H4 (cell line): ENCODE measurements at places on chromosomes 12 and 14. TPM values are rescaled to one million over a fixed set of nuclear protein-coding genes. Genes with fewer than 3 reads are reported as not detected.

- no peak for DNase-seq
Observed at GRCh38 chr12:65004270-65004669, 116.8 kb downstream of the WIF1 start.

DNA sequence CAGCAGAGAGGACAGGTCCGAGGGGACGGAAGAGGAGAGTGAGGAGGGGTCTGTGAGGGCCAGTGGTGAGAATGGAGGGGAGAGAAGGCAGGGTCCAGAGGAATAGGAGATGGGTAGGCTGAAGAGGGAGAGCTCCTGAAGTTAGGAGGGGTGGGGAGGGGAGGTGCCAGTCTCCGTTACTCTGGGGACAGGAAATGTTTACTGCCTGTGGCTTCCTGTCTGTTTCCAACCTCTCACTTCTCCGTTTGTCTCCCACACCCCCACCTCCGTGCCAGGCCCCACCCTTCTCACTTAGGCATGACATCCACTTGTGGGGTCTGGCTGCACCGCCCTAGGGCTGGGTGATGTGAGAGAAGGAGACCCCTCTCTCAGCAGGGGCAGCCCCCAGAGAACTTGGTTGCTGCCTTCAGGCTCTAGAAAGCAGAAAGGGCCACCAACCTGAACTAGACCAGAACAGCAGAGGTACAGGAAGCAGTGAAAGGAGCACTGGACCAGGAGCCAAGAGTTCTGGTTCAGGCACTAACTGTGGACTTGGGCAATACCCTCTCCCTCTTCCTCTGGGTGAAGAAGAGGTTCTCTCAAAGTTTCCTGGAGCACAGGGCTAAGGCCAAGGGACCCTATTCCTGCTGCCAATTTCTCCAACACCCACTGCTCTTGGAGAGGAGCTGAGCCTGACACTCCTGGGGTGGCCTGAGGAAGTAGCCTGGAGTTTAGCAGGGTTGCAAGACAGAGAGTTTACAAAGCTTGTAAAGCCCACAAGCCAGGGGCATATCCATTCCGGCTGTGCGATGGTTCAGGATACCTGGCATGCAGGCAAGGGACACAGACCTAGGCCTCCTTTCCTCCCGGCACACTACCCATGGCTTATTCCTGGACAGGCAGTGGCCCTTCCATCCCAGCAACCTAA lies 5.5 kb downstream of the ITGA5 start:
- peak; percentile 36 for DNase-seq

GRCh38 chr12:130514149-130514551 lies 176.5 kb downstream of the PIWIL1 start:
- DNase-seq = peak; percentile 12

DNA sequence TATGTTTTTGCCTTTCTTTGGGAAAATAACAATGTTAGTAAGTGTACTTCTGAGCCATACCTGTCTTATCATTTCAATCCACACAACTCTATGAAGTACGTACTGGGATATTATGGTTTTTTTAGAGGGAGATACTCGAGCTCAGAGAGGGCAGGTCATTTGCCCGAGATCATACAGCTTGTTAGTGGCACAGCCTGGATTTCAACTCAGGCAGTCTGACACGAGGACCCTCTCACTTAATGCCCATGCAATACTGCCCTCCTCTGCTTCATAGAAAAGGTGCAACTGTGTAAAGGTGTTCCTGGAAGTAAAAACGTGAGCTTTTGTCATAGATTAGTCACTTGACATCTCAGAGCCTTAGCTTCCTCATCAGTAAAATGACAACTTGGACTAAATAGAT lies 128.0 kb downstream of the NDUFA12 start:
- peak; percentile 58 for DNase-seq

GRCh38 chr12:27334042-27334720 lies 1.5 kb downstream of the BMAL2 start:
- no peak for DNase-seq

DNA sequence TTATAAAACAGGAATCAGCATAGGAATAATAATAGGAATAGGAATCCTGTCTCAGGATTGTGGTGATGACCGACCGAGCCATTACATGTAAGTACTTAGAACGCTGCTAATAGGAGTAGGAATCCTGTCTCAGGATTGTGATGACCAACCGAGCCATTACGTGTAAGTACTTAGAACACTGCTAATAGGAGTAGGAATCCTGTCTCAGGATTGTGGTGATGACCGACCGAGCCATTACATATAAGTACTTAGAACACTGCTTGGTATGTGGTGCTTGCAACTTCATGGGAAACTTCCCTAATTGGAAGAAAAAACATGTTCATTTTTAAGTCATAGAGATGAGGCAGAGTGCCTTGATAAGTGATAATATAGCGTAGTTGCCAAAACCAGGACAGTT lies 30.0 kb downstream of the ELK3 start:
- DNase-seq = no peak

- DNase-seq = no peak
Observed at GRCh38 chr12:9940375-9940774, 8.2 kb upstream of the CLEC2A start.

- DNase-seq = no peak
Observed at GRCh38 chr12:3604748-3605586, 114.0 kb downstream of the PRMT8 start.

- peak; percentile 77 for DNase-seq
Observed at GRCh38 chr14:69460093-69460701, 24.3 kb upstream of the PLEKHD1 start.

DNA sequence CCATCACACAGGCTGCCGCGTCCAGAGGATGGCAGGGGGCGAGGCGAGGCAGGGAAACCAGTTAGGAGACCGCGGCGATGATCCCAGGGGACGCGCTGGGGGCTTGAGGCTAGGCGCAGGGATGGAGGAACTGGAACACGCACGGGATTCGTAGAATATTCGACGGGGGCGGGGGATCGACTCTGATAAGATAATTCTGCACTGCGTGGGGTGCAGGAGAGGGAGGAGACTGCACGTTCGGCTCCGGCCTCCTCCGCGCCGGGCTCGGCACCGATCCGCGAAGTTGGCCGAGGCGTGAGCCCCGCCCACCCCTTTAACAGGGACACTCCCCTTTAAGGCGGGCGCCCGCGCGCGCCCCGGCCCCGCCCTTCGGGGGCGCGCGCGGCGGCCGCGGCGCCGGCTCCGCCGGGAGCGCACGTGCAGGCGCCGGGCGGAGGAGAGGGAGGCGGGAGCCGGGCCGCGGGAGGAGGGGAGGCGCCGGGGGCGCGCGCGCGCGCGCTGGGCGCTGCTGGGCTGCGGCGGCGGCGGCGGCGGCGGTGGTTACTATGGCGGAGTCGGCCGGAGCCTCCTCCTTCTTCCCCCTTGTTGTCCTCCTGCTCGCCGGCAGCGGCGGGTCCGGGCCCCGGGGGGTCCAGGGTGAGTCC lies at the start of gene ACVR1B:
Gene ACVR1B (plus strand): TSS at position 501 of the 644 bp plus-strand sequence. CDS start 45 bp downstream, at position 546.
- DNase-seq = peak; percentile 69

GRCh38 chr12:18651525-18651924 lies 86.3 kb downstream of the PLCZ1 start:
- DNase-seq = no peak

DNA sequence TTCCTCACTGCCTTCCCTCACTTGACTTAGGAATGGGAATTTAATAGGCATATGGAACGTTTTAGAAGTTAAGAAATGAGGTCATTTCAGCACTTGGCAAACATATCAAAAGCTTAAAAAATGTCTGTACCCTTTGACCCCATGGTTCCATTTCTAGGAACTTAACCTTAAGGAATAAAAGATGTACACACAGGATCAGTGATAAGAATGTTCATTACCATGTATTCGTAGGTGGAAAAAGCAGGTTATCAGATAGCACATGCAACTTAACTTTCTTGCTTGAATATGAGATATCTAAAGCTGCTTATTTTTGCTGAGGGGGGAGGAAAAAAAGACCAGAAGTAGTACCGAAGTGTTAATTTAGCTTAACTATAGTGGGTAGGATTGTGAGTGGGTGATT lies 57.2 kb downstream of the TTLL5 start:
- DNase-seq = no peak

Gene LBHD2
- not detected in 2 replicates for total RNA-seq

Gene TPPP2
- total RNA-seq = not detected in 2 replicates
